ENCODE measurements at places on chromosomes 2 and 18.

- DNase-seq, result no peak
These were observed 23.3 kb upstream of the ROCK1 start for GRCh38 chr18:21134895-21135294.

- DNase-seq, result peak; percentile 35
These were observed 56.6 kb downstream of the EPG5 start for GRCh38 chr18:45910405-45911023.

GRCh38 chr2:197209742-197210408, 100.7 kb downstream of the ANKRD44 start:
- no peak for DNase-seq

- no peak for DNase-seq
These were observed 629.9 kb downstream of the NRXN1 start for GRCh38 chr2:50401772-50402653.

GRCh38 chr18:11147962-11148679, 1.2 kb downstream of the PIEZO2 start:
- no peak for DNase-seq

DNA sequence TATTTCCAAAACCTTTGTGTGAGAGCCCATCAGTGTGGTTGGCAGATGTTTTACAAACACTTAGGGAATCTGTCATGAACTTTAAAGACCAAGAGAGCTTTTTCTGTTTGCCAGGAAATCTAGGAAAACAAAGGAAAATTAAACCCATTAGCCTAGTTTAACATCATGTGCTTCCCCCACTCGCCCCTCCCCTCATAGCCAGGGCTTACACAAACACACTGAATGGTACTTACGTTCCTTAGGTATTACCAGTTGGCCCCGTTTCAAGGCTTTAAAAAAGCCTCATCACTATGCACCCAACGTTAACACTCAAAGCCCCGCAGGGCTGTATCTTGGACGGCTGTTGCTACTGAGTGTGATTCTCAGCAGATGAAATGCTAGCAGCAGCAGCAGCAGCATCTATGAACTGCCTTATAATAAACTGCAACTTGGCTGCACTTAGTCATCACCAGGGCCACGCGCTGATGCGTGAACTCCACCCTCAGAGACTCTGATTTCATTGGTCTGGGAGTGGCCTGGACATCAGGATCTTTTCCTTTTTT, 20.1 kb upstream of the TTC39C start:
- DNase-seq, result no peak

DNA sequence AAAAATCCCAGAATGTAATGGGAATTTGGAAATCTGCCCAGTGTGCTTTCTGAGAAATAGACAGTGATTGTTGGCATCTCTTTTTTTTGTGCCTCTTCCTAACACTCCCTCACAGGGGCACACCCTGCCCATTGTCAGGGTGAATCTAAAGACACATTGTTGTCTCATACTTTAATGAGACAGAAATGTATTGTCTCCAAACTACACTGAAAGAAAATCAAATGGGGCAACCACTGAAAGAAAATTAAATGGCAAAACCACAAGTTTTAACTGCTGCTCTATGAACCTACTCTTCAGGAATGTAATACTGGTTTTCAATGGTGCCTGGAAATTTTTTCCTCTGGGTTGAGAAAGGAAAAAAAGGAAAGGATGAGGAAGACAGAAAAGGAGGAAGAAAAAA, 43.2 kb upstream of the GLS start:
- no peak for DNase-seq

DNA sequence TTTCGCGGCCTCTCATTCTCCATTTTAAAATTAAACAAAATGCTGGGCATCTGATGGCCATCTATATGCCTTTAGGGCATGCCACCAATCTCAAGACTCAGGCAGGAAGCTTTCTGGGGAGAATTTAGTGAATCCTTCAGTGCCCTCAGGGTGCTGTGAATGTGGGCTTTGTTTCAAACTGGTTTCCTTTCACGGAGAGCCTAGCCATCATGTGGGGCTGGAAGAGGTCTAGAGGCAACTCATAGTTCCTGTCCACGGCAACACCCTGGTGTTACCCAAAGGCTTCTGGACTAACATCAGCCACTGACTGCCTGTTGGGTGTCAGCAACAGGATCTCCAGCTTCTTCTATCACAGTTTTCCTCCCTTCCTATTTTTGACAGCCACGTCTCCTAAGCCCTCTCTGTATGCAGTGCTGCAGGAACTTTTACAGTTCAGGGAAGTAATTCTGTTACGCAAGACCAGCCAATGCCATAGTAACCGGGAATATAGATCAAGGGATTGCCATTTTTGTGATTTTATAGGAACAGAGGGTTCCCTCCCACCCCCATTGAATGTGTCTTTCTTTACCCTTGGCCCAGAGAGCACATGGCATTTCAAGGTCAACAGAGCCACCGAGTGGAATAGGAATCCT, 7.9 kb upstream of the WDR33 start:
- no peak for DNase-seq

GRCh38 chr2:27838502-27838901, 51.7 kb downstream of the RBKS start:
- DNase-seq, result no peak

- no peak for DNase-seq
These were observed 490.1 kb upstream of the REG3G start for GRCh38 chr2:78535395-78535794.

DNA sequence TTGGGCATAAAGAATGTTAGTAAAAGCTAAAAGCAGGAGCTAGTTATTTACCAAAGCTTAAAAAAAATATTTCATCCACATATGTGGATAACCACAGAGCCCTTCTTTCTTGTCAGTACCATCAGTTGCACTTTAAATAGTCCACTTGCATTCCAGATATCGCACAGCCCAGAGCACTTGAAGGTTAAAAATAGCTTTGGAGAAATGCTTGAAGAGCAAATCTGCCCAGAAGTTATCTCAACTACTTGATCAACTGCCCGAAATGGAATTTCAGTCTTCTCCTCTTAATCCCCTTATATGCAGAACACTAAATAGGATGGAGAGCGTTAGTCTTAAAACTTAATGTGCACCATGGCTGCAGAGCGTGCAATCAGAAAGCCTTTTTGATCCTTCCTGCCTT, 148.3 kb downstream of the PLEKHA3 start:
- no peak for DNase-seq

DNA sequence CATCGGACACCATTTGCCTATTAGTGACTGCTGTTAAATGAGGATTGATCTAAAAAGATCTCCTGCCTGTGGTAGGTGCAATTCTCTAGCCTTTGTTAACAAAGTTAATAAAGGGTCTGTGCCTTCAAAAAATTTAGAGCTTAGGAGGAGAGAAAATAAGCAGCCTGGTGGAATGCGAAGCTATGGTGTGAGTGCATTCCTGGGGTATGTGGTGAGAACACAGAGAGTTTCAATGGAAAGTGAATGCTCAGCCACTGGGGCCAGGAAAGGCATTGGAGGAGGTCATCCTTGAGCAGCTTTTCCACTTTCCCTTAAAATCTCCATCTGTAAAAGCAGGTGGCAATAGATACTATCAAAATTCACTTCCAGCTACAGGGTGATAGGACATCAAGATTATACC, 331.2 kb upstream of the LRATD1 start:
- DNase-seq, result no peak

GRCh38 chr18:25795213-25795612, 295.2 kb downstream of the SS18 start:
- no peak for DNase-seq

DNA sequence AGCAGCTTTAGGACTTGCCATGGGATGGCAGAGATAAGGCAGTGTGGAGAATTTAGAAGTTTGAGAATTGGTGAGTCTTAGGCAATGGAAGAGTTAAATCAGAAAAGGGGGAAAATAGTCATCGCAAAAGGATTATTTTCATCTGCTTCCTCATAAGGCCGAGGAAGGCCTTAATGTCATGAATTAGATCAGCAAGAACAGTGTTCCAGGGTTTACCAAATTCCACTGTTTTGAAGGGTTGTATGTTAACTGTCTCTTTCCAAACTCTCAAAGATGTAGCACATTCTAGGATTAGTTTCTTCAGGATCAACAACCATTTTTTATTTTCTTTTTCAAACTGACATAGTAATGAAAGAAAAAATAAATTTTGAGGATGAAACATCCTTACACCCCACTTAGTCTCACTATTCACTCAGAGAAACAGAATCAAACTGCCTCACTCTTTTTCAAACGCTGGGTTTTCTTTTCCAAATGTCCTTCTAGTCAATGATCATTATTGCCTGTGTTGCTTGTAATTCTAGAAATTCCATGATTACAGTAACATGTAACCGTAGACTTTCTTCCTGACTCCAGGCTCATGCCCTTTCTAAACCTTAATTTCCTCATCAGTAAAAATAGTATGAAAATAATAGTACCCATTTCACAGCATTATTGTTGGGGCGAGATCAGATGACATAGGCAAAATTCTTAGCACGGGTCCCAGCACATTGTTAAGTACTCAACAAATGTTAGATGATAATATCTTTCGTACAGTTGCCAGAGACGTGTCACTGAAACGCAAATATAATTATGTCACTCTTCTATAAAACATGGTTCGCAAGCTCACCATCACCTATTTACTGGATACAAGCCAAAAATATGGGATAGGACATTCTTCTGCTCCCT, 23.6 kb downstream of the ZEB2 start:
- no peak for DNase-seq
